ENCODE measurements at places on chromosomes 4 and X.

- no peak for DNase-seq
Measured at GRCh38 chrX:123267220-123267619, 83.1 kb downstream of the GRIA3 start.

DNA sequence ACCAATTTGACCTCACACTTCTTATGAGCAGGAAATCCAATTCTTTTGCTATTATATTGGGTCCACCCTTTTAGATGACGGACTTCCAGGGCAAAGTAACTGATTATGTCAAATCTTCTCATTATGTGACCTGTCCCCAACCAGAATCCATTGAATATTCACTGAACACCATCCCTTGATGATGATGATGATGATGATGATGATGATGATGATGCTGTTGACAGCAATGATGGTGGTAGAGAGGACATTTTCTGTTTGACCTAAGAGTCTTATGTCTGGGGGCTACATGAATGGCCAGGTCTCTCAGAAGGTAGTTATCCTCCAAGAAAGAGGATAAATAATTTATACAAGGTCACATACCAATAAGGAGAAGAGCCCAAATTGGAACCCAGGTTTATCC, 5.2 kb downstream of the TCEAL8 start:
- DNase-seq: no peak

GRCh38 chrX:97238632-97239031, 354.9 kb downstream of the RPA4 start:
- no peak for DNase-seq

- DNase-seq: no peak
Measured at GRCh38 chrX:55127692-55128091, 38.9 kb downstream of the PAGE2 start.

DNA sequence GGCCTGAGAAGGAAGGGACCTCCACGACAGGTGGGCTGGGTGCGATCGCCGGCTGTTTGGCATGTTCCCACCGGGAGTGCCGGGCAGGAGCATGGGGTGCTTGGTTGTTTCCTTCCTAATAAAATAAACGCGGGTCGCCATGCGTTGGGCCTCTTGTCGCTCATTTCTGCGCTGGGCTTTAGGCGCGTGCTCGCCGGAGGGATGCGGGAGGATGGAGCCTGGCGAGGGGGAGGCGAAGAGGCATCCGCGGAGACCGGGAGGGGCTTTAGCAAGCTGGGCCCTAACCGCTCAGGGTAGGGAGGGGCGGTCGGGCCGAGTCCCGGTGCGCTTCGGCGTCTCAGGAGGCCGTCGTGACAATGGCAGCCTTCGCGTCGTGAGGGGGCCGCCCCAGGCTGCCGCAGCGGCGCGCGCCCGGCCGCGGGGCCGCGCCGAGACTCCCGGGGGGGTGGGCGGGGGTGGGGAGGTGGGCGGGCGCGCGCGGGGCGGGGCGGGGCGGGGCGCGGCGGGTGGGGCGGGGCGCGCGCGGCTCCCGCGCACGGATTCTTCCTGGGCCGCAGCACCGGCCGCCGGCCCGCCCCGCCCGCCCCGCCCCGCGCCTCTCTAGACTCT, 476 bp upstream of the GDI1 start:
- DNase-seq: peak; percentile 49

DNA sequence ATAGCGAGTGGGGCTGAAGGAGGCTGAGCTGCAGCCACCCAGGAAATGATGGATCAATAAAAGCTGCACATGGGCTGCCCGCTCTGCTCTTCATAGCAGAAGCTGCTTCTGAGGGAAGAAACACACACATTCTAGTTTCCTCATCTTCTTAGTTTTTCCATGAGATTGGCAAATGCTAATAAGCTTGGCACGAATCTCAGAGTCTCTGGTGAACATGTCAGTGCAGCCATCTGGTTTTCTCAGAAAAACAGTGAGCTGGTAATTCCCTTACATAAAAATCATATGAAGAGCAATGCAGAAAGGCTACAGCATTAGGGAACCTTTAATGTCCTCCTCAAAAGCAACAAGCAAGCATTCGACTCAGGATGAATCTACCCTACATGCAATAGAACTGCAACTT, 69.9 kb downstream of the GATB start:
- DNase-seq: no peak

GRCh38 chrX:45140812-45141211, 59.9 kb downstream of the DIPK2B start:
- DNase-seq: no peak

DNA sequence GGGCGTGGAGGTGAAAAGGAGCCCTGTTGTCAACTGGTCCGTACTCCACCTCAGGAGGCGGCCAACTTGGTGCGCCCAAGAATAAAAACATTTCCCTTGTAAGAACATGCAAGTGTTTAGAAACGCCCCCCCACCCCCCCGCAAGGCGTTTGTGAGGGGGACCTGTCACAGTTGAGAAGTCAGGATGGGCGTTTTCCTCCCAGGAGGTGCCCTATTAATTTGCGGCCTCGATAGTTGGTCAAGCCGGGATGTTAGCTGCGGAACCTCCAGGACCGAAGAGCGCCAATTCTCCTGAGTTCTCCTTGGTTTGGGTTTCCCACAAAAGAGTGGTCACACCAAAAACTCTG, 651 bp upstream of the SAP30 start:
- DNase-seq: peak; percentile 41

DNA sequence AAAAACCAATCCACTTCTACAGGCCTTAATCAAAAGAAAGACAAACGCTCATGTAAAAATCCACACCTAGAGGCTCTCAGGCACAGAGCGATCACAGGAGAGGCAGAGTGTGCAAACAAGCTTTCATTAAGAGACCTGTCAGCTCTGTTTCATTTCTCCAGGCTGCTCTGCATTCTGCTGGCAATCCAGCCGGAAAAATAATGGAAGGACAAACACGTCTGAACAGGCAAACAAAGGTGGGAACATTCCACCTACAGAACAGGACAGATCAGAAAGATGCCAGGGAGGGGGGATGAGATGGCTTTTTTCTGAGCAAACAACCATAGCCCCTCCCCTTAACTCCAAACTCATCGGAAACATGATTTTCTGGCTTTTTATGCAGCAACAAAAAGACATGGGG, 9.7 kb downstream of the SOD3 start:
- DNase-seq: no peak

GRCh38 chrX:115533485-115533884, 27.5 kb upstream of the PLS3 start:
- no peak for DNase-seq

DNA sequence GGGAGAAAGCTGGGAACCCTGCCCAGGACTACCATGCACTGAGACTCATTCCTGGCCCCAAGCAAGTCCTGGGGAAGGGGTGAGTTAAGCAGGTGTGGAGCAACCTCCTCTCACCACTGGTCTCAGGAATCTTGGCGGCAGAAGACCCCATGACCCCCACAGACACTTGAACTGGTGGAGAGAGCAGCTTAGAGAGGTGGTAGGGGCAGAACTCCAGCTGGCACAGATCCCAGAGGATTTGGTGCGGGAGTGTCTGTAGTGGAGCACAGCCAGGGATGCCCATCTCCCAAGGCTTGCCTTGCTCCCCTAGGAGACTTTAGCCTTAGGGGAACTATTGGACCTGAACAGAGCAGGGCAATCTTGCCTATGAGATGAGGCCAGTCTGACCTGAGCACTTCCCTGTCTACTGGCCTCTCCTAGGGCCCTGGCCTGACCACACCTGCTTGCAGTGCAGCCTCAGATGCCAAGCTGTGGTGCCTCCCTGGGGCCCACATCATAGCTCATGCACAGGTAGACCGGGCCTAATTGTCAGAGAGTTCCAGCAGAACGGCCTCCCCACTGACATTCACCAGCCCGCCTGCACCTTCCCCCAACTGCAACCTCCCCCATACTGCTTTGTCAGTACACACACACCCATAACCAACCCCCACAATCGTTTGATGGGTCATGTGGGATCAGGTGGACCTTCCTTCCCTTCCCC, 78.0 kb downstream of the NAA11 start:
- no peak for DNase-seq

DNA sequence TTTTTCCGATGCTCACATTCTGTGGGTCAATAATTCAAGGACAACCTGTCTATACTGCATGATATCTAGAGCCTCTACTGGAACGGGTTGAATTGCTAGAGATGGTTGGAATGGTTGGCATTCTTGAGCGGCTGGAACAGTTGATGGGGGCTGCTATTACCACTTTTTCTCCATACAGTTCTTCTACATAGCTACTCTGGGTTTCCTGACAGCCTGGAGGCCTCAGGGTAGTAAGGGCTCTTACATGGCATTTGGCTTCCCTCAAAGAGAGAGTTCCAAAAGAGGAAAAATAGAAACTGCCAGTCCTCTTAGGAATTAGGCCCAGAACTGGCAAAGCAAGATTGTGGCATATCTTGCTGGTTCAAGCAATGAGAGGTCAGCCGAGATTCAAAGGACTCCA, 53.1 kb downstream of the NAA11 start:
- no peak for DNase-seq

GRCh38 chr4:2354118-2354517, 64.3 kb downstream of the ZFYVE28 start:
- DNase-seq: peak; percentile 21

- DNase-seq: no peak
Measured at GRCh38 chrX:97334850-97335249, 451.1 kb downstream of the RPA4 start.

GRCh38 chr4:123952530-123953274, 556.1 kb downstream of the SPRY1 start:
- no peak for DNase-seq

- no peak for DNase-seq
Measured at GRCh38 chrX:75781611-75782010, 3.4 kb downstream of the MAGEE2 start.

DNA sequence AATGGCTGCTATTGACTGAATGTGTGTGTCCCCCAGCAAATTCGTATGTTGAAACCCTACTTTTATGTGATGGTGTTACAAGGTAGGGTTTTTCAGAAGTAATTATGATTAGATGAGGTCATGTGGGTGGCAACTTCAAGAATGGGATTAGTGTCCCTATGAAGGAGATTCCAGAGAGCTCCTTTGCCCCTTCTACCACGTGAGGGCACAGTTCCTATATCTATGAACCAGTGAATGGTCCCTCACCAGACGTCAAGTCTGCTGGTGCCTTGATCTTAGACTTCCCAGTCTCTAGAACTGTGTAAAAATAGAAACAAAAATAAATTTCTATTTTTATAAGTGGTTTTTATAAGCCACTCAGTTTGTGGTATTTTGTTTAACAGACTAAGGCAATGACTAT, 1137.6 kb upstream of the IGFBP7 start:
- DNase-seq: no peak

GRCh38 chr4:40845154-40845835, 95.5 kb downstream of the NSUN7 start:
- DNase-seq: no peak

- DNase-seq: no peak
Measured at GRCh38 chr4:118284169-118284568, 68.6 kb downstream of the PRSS12 start.

GRCh38 chr4:70601422-70602039, 9.5 kb downstream of the AMBN start:
- DNase-seq: peak; percentile 53

GRCh38 chr4:48877827-48878535, 28.6 kb downstream of the OCIAD2 start:
- DNase-seq: no peak

GRCh38 chrX:11064851-11065600, 46.1 kb upstream of the HCCS start:
- no peak for DNase-seq

DNA sequence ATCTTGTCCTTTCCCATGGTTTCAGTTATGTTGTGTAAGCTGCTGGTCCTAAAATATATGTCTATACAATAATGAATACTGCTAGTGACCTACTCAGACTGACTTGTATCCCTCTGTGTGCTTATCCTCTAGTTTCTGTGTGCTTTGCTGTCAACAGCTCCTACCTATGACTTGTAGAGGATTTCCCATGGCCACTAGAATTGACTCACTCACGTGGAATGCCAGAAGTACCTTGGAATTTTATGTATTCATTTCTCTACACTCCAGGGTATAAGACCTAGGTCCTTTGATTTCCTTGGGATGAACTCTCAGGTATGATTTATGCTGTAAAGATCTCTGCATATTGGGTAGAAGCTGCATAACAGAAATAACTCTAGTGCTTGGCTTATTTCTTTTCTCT, 279.9 kb upstream of the SLIT2 start:
- DNase-seq: no peak

- no peak for DNase-seq
Measured at GRCh38 chr4:165383591-165384073, 4.8 kb downstream of the CPE start.

GRCh38 chrX:135345107-135345589, 35.9 kb downstream of the ETDC start:
- no peak for DNase-seq
